ENCODE measurements at places on chromosomes 11 and 22.
A peak's percentile ranks its signal among the peaks of the same experiment; 100 is the strongest.

DNA sequence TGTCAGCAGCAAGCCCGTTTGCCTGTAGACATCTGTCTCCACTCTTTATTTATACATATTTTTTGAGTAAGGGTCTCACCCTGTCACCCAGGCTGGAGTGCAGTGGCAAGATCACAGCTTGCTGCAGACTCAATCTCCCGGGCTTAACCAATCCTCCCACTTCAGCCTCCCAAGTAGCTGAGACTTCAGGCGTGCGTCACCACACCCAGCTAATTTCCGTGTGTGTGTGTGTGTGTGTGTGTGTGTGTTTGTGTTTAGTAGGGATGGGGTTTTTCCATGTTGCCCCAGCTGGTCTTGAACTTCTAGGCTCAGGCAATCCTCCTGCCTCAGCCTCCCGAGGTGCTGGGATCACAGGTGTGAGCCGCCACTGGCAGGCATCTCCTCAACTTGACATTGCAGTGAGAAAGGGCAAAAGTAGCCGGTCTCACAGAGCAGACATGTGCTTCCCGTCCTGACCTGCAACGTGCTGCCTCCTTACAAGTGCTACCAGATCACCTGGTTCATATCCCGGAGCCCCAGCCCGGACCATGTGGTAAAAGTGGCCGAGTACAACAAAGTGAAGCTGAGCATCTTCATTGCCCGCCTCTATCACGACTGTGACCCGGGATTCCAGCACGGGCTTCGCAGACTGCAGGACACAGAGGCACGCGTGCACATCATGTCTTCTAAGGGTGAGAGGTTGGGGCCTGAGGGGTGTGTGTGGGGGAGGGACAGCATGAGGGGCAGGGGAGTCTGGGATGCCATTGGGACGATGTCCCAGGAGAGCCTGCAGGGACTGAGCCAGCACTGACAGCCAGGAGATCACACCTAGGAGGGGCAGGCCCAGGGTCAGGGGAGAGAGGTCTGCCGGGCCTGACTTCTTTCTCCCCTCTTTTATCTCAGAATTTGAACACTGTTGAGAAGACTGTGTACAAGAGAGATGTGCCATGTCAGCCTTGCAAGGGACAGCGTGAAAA is 5.6 kb upstream of the APOBEC3H start:
- no peak for DNase-seq

DNA sequence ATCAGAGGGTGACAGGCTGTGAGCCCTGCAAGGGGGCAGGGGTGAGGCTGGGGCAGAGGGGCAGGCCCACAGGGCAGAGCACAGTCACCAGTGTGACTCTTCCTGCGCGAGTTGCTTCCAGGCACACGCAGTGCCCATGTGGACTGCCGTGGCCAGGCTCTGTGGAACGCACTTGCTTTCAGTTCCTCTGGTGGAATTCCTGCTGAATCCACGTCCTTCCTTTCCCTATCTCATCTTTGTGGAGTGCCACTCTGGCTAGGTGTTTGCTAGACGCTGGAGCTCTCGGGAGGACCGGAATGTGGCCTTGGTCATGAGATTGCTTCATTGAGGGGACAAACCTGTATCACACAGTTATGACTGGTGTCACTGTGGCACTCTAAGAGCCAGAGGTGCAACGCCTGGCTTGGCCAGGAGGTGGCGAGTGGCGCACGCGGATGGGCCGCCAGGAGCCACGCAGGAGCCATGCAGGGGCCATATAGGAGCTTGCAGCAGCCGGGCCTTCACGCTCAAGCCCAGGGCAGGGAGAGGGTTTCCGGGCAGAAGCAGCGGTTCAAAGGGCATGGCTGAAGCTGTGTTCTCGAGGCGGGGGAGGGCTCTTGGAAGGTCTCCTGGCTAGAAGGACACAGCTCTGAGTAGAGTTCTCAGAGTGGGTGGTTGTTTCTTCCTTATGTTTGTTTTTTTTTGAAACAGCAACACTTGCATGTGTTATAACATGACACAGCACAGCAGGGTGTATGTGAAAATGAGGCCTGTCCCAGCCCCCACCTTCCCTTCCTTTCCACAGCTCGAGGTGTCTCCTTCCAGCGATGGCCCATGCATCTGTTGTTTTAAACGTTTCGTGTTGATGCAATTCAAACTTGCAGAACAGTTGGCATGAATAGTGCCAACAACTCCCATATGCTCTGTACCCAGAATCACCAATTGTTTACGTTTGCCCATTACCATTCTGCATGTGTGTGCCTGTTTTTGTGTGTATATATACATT is 36.2 kb downstream of the TBC1D22A start:
- peak; percentile 83 for DNase-seq

- DNase-seq = peak; percentile 52
Observed at GRCh38 chr11:9651899-9652748, 11.8 kb upstream of the SWAP70 start.

GRCh38 chr11:101583251-101584128 is at the start of gene TRPC6:
Gene TRPC6, minus strand, starts transcription at chr11:101584007. Its CDS starts 504 bp downstream, at chr11:101583503.
- DNase-seq = no peak

- DNase-seq = no peak
Observed at GRCh38 chr11:24295360-24295759, 201.5 kb upstream of the LUZP2 start.

- no peak for DNase-seq
Observed at GRCh38 chr11:72391638-72392423, 42.5 kb downstream of the CLPB start.

DNA sequence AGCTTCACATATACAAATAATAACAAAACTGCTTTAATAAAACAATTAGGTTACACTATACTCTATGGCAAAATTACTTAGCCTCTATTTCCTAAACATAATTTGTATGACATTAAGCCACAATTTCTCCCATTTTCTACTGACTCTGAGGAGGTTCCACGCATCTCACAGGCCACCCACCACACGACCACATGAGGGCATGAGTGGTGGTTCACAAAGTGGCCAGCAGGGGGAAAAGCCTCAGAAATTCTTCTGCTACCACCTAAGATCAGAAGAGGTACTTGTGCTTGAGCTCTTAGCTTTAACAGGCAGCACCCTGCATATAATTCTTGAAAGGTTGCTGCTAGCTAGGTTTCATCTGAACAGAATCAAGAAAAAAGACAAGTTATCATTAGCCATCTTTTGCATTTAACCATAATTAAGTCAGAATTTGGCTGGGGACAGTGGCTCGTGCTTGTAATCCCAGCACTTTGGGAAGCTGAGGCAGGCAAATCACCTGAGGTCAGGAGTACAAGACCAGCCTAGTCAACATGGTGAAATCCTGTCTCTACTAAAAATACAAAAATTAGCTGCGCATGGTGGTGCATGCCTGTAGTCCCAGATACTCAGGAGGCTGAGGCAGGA is 7.7 kb downstream of the LPXN start:
- peak; percentile 80 for DNase-seq

DNA sequence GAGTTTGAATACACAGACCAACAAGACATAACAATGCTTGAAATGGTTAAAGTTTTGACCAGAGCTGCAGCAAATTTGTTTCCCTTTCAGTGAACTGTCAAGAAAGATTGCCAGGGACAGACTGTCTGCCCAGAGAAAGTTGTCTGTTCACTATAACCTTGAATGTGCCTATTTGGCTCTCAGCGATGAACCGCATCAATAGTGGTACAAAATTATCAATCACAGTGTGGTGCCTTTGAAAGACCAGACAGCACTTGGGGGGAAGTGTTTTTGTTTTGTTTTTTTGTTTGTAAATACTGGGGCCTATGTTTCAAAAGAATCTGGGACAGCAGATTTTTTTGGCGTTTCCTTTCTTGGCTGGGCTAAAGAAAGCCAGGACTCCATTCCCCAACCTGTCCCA is 123.1 kb downstream of the CD44 start:
- no peak for DNase-seq

DNA sequence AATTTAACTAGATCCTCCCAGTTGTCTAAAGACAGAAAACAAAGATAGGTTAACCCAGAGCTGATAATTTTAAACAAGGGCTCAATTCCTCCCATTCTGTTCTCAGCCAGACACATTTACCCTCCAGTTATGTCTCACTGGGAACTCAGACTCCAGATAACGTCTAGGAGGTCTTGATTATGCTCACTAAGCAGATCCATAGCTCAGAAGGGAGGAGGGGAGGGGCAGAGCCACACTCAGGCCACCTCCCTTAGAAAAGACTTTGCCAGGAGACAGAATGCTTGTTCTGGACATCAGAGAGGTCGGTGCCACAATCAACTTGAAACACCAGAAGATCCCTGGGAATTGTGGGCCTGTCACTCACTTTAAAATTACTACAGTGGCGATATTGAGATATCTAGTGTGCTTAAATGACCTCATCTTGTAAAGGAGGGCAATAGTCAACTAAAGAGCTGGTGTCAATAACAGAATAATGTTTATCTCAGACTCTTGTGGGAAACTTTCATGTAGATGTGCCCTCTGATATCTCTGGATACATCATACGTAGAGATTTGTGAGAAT is 29.8 kb upstream of the SLC25A1 start:
- no peak for DNase-seq

GRCh38 chr11:102325088-102325487 is 7.8 kb downstream of the BIRC3 start:
- DNase-seq = no peak

GRCh38 chr22:37505989-37506388 is 13.2 kb downstream of the CARD10 start:
- DNase-seq = no peak

- no peak for DNase-seq
Observed at GRCh38 chr11:10506008-10506370, 35.0 kb downstream of the RNF141 start.

DNA sequence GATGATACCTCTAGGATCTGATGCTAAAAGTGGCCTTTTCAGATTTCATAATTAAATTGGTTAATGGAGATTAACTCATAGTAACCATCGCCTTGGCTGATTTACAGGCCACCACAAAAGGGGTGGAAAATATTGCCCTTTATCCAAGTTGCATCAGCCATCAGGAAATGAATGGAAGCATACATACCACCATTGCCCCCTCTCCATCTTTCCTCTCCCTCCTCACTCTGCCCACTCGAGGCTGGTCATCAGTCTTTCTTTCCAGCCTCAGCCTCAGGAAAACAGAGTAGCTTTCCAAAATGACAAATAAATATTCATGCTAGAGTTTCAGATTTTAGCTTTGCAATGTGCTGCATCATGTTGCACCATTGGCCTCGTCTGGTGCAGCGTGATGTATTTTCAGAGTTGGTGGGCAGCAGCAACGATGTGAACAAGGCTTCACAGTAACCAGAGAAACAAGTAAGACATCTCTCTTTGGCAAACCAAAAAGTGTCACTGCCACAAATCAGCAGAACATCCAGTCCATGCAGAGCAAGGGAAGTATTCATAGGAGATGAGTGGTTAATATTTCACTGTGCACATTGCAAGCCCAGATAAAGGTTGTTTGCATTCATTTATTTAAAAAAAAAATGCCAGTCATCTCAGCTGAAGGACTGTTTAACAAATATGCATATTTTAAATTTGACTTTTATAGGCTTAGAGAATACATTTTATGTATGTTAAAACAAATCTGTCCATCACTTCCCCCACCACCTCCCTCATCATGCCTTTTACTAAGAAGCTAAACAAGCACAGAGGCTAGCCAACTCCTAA is 136.7 kb upstream of the FAT3 start:
- no peak for DNase-seq

DNA sequence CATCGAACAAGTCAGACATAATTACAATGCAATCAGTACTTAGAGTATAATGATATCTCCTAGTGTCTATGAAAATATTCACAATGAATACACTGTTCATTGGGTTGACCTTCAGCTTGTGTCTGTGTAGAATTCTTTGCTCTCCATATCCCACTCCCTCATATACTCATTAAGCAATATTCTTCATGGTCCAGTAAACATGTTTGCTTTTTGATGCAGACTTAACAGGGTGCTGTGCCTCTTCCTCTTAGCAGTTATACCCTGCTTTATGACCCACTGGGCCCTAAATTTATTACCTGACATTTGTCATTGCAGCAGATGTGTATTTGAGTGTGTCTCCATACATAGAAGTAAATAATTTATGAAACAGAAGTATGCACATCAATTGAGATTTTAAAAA is 352.5 kb upstream of the CCDC179 start:
- DNase-seq = no peak

GRCh38 chr11:130204703-130205095 is 45.1 kb downstream of the ST14 start:
- no peak for DNase-seq

GRCh38 chr11:28108958-28109357 is 770 bp downstream of the METTL15 start:
- no peak for DNase-seq

GRCh38 chr11:27046956-27047355 is 6.3 kb downstream of the BBOX1 start:
- no peak for DNase-seq

DNA sequence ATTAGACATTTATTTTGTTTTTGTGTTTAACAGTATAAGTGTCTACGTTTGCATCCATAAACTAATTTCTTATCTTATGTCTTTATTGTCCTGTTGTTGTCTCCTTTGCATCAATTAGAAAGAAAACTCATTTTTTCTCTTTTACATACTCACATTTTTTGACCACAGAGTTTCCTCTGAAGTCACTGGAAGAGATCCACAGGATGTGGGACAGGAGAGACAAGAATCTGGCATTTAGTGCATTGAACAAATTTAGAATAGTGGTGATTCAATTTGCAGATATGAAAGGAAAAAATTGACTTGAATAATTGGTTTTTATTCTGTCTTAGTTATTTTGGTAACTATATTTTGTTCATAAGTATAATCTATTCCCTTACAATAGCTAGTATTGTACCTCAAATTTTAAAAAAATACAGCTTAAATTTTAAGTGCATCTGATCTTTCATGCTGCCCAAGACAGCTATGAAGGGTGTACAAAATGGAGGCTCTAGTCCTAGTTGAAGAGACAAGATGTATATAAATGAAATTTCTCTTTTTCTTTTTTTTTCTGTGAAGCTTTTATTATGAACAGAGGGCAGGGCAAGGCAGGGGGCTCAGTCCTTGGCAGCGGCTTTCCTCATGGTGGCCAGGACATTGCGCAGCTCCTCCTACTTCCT is 24.4 kb downstream of the HORMAD2 start:
- DNase-seq = no peak

GRCh38 chr11:2390091-2390724 is 10.3 kb upstream of the TSSC4 start:
- DNase-seq = no peak

- no peak for DNase-seq
Observed at GRCh38 chr11:108890482-108891105, 225.7 kb downstream of the DDX10 start.

DNA sequence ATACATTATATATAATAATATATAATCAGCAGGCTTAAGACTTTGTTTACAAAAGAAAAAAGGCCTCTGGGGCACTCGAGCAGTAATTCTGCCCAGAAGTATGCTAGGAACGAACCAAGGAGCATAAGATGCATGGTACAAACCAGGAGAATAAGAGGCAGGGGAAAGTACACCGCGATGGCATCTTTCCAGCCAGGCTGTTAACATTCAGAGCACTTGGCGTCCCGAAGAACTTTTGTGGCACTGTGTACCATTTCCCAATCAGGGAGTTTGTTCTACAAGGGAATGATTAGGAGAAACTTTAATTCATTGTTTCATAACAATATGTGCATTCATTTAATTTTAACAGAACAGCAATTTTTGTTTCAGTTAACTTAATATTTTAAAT is 125.1 kb downstream of the WT1 start:
- no peak for DNase-seq

Data from NB4 (cell line).